Common myeloid progenitor, CD34-positive (primary cell): ENCODE measurements at places on chromosomes 3 and 15.

DNA sequence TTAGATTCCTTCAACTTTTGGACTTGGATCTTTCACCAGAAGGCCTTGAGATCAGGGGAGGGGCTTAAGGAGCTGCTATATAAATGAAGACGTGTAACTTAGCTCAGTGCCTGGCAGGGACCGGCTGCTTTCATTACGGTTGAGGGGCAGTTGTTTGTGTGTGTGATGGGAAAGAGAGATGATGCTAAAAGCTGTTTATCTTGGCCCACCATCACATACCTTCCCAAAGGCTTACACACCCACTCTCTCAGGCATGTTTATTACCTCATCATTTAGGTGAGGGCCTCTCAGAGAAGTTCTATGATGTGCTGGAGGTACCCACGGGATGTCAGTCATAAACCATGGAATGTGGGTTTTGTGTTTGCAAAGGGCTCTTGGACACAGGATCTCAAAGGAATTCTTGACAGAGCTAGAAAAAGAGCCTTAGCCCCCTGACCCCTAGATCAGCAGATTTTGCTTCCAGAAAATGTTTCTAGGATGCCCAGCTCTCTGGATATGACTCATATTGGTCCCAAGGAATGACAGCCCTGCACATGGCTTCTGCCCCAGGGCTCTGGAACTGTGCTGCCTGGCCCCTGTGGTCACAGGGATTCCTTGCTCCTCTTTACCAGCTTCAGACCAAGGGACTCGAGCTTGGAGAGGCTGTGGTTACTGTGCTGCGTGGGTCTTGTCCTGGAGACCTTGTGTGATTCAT lies 15.9 kb upstream of the SMAD3 start:
- no peak for DNase-seq

GRCh38 chr3:24240306-24240705 lies 254.3 kb downstream of the THRB start:
- no peak for DNase-seq

DNA sequence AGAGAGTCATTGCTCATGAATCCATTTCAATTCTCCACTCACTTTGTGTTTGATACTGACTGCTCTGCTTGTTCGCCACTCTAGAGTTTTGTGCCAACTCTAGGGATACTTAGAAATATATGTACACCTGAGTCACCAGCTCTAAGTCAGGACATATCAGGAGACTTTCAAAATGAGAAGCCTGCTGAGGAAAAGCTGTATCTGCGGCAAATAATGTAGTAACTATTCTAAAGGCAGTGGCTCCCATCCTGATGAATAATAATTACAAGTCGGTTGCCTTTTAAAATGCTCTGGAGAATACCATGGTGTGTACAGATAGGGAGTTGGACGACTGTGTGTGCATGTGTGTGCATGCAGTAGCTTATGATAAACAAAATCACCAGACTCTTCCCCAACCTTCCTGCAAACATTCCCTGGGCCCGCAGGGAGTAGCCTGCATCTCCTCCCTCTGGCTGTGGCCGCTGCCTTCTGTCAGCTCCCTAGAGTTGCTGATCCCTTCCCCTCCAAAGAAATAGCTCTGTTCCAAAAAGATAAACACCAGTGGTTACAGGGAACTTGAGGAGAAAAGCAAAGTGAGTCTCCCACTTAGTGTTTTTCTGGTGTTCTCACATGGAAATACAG lies 346.3 kb upstream of the UMPS start:
- no peak for DNase-seq

GRCh38 chr3:171113716-171114115 lies 87.2 kb upstream of the SLC2A2 start:
- DNase-seq: peak; percentile 18

DNA sequence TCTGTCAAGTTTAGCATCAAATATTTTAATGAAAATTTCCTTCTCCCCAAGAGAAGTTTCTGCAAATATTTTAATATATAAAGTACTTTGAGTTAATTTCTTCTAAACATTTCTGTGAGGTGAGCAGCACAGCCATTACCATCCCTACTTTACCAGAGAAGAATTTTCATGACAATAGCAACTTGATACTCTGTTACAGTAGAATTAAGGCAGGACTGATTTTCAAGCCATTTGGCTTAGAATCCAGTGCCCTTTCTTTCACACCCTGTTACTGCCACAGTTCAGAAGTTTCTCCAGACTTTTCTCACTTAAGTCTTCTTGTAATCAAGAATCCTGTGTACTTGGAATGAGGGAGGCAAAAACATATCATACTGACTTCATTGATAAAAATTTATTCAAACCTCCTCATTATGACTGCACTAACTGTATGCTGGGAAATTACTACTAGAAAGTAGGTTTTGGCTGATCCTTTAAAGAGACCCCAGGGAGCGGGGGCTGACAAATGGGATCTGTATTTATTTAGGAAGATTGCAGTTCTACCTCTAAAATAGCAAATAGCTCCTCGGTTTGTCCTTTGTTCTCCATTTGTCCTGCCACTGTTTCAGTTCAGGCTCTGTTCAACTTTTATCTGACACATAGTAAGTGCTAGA lies 557.0 kb upstream of the SGO1 start:
- no peak for DNase-seq

- peak; percentile 23 for DNase-seq
Observed at GRCh38 chr3:63228677-63229076, 49.4 kb upstream of the SYNPR start.

- DNase-seq: no peak
Observed at GRCh38 chr3:143812481-143812880, 35.8 kb downstream of the SLC9A9 start.

DNA sequence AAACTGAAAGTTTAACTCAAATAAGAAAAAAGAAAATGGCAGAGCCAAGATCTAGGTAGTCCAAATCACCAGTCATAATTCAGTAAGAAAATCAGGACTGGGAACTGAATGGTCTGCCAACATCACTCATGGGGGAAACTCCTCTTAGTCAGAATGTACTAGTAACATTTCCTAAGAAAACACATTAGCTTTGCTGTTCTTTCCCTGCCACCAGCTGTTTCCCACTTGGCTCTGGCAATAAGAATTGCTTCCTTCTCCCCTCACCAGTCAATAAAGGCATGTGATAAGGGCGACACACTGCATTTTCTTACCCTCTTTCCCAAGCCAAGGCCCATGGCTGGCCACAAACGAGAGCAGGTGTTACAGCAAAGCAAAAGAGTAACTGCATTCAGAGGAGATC lies 46.1 kb downstream of the PIK3R4 start:
- DNase-seq: no peak

GRCh38 chr3:46860017-46860809 lies 3.0 kb downstream of the MYL3 start:
- no peak for DNase-seq

GRCh38 chr3:157956850-157957249 lies 149.4 kb downstream of the SHOX2 start:
- DNase-seq: no peak

DNA sequence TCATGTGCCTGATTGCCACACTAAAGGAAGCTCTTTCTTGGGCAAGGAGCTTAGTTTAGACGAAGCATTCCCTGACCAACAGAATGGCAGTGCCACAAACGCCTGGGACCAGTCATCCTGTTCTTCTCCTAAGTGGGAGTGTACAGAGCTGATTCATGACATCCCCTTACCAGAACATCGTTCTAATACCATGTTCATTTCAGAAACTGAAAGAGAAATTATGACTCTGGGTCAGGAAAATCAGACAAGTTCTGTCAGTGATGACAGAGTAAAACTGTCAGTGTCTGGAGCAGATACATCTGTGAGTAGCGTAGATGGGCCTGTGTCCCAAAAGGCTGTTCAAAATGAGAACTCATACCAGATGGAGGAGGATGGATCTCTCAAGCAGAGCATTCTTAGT lies 18.4 kb downstream of the SENP5 start:
- no peak for DNase-seq

DNA sequence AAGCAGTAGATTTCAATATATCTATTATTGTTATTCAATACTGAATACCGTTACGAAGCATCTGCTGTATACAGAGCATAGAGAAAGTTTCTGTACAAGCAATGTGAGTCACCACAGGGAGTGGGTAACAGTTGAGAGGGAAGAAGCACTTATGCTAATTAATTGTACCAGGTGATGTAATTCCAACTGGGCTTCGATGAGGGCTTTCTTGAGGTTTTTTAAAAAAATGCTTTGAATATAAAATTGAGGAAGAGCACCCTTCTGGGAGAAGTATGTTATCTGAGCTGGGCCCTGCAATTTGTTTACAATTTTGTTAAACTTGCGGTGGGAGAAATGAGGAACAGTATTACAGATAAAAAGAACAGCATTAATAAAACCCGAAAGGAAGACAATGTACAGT lies 197.9 kb downstream of the TPRG1 start:
- no peak for DNase-seq
